Naive thymus-derived CD8-positive, alpha-beta T cell (primary cell): ENCODE measurements at places on chromosomes 3 and 15.

GRCh38 chr15:50055332-50055731, 63.7 kb downstream of the ATP8B4 start:
- H3K36me3 ChIP-seq: no peaks in the 10 kb centered on the region
- no peak overlapping the region for H3K4me3 ChIP-seq
- H3K27ac ChIP-seq: no peak overlapping the region
- DNase-seq: no peak

- H3K4me1 ChIP-seq: peaks cover 37% of the 10 kb centered on the region
- no peak overlapping the region for H3K27ac ChIP-seq
- no peaks in the 10 kb centered on the region for H3K36me3 ChIP-seq
- DNase-seq: no peak
- peaks cover 83% of the 10 kb centered on the region for H3K27me3 ChIP-seq
Measured at GRCh38 chr15:52800828-52801747, 11.0 kb upstream of the ONECUT1 start.

DNA sequence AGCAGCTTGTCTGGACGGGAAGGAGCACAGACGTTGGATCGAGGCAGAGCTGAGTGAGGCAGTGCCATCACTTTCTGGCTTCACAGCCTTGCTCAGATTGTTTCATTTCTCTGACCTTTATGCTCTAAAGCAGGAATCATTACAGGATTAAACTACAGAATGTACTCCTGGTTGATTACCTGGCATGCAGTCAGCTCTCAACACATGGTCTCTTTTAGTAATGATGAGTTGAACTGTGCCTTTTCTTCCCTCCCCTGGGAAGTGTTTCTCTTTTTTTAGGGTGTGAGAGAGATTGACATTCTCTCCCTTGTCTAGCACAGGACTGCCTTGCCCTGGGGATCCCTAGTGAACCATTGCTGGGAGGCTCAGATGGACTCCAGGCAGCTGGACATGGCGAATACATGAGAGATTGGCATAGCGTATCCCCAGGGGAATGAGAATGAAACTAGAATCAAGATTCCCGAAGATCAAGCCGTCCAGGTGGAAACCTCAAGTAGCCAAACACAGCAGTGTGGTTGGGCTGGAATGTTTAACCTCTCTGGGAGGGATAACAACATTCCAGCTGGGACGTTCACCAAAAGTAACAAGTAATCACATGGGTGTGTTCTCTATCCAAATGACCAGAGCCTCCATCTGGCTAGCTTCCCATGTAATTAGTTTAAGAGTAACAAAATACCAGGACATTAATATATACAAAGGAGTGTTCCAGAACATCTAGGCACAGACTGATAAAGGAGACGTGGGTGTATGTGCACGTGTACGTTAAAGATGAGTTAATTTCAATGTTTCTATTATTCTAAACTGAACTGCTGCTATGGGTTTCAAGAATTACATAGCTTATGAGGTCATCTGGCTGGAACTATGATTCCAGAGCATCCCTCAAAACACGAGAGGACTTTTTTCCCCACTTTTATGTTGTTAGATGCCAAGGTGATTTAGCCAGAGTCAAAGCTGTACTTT, 118.6 kb upstream of the NR2E3 start:
- H3K27ac ChIP-seq: no peak overlapping the region
- no peak for DNase-seq
- H3K36me3 ChIP-seq: no peaks in the 10 kb centered on the region
- H3K4me3 ChIP-seq: no peak overlapping the region

DNA sequence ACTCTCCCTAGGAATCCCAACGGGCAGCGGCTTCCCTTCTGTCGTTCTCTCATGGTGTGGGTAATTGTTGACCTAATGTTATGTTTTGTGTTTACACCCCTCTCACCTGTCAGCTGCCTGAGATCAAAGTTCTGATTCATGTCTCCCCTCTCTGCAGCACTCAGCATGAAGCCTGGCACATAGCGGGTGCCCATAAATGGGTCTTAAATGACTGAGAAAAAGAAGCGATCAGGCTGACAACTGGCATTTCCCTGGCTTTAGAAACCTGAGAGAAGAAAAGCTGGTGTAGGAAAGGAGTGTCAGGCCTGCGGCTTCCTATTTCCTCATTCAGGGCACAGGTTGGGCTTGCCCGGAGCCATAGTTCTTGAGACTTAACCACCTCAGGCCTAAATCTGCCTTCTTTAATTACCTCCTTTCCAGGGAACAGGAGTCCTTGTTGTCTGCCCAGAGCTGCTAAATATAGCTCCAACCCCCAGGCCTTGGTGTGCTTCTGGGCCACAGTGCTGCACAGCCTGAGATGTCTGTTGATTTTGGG, 31.8 kb downstream of the LPP start:
- no peaks in the 10 kb centered on the region for H3K36me3 ChIP-seq
- H3K4me1 ChIP-seq: peaks cover 25% of the 10 kb centered on the region
- no peaks in the 10 kb centered on the region for H3K27me3 ChIP-seq

- peaks cover 3% of the 10 kb centered on the region for H3K4me1 ChIP-seq
- DNase-seq: no peak
- H3K27ac ChIP-seq: no peak overlapping the region
- H3K27me3 ChIP-seq: peaks cover 21% of the 10 kb centered on the region
- no peak overlapping the region for H3K4me3 ChIP-seq
Measured at GRCh38 chr15:29677871-29678461, 144.3 kb downstream of the TJP1 start.

DNA sequence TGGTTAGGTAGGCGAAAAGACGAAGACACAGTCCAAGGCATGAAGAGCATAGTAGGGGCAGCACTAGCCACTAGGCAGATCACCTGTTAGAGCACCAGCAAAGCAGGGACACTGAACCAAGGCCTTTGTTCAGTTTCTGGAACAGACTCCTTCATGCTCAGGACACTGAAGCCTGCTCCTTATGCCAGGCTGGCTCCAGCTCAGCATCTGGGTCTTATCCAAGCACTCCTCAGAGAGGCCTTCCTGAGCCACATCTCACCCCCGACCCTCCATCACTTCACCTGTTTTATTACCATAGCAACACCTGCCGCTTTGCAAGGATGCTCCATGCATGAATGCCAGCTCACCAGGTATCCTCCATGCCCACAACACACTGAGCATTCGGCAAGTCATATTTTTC, 206.3 kb upstream of the CHRNA7 start:
- H3K4me3 ChIP-seq: no peak overlapping the region
- DNase-seq: no peak
- H3K27me3 ChIP-seq: peaks cover 13% of the 10 kb centered on the region
- no peaks in the 10 kb centered on the region for H3K36me3 ChIP-seq

- H3K4me3 ChIP-seq: no peak overlapping the region
- H3K4me1 ChIP-seq: no peaks in the 10 kb centered on the region
- H3K36me3 ChIP-seq: no peaks in the 10 kb centered on the region
Measured at GRCh38 chr3:87548271-87548670, 271.9 kb upstream of the POU1F1 start.

DNA sequence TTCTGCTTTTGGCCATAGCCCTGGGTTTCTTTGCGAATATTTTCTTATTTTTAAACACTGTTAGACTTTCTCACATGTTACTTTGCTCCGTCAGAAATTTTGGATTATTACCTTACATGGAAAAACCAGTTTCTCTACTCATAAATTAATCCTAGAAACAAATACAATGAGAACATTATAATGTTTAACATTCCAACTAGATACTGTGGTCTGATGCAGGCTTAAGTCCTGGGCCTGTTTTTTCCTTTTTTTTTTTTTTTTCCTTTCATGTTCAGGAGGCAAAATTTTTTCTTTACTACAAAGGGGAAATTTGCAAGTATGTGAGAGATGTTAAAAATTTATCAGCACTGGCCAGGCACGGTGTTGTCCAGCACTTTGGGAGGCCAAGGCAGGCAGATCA, 28.9 kb downstream of the POPDC2 start:
- H3K27me3 ChIP-seq: peaks cover 2% of the 10 kb centered on the region
- no peak overlapping the region for H3K4me3 ChIP-seq
- H3K36me3 ChIP-seq: no peaks in the 10 kb centered on the region
- no peak for DNase-seq
- H3K4me1 ChIP-seq: peaks cover 7% of the 10 kb centered on the region

DNA sequence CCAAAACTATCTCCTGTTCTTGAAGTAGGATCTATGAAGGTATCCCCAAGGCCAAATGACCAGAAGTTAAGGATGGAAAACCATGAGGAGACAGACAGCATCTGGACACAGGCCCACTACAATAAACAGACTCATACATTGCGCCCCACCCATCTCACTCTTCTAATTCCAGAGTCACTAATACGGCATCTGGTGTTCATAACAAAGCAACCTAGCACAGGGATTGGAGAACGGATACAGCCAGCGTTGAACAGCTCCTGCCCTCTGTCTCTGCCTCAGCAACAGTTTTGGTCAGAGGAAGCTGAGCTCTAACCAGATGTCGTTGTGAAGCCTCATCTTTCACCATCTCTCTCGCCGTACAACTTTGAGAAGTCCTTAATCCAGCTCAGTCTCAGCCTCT, 44.5 kb upstream of the CCDC80 start:
- no peak overlapping the region for H3K27ac ChIP-seq
- no peak overlapping the region for H3K4me3 ChIP-seq
- H3K27me3 ChIP-seq: no peaks in the 10 kb centered on the region
- DNase-seq: no peak
- H3K4me1 ChIP-seq: no peaks in the 10 kb centered on the region
- H3K36me3 ChIP-seq: no peaks in the 10 kb centered on the region

- H3K27ac ChIP-seq: no peak overlapping the region
- no peaks in the 10 kb centered on the region for H3K27me3 ChIP-seq
- no peaks in the 10 kb centered on the region for H3K36me3 ChIP-seq
- H3K4me1 ChIP-seq: no peaks in the 10 kb centered on the region
Measured at GRCh38 chr3:183911763-183912506, 27.3 kb upstream of the PARL start.

- DNase-seq: no peak
- H3K27ac ChIP-seq: no peak overlapping the region
- H3K4me1 ChIP-seq: no peaks in the 10 kb centered on the region
- no peak overlapping the region for H3K4me3 ChIP-seq
- no peaks in the 10 kb centered on the region for H3K36me3 ChIP-seq
Measured at GRCh38 chr3:46729038-46729437, 11.4 kb upstream of the PRSS50 start.

GRCh38 chr3:14789640-14790285, 29.0 kb upstream of the FGD5 start:
- peaks cover 15% of the 10 kb centered on the region for H3K27me3 ChIP-seq
- DNase-seq: no peak
- no peak overlapping the region for H3K27ac ChIP-seq

DNA sequence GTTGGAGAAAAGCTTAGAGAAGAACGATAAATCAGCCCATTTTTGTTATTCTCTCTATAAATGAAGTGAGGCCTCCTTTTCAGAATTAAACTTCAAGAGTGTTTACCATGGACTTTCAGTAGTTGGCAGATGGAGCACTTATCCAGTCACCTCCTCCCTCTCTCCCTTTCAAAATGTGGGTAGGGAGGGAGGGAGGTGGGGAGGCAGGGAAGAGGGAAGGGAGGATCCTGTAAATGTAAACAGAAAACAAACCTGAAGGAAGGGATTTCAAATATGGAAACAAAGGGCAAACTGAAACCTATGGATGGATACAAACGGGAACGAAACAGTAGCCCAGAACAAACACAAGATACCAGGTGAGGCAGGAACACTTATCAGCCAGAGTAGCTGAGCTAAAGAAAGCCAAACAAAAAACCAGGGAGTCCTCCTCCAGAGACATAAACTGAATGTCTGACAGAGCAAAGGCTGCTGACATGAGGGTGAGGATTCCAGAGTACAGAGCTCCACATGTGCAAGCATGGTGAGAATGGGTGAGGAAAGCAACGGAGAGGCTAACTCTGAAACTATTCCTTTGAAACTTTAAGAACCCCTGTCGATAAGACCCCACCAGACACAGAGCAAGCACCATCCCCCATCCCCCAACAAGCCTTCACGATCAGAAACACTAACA, 41.0 kb upstream of the GP5 start:
- DNase-seq: no peak
- no peaks in the 10 kb centered on the region for H3K4me1 ChIP-seq
- peak overlapping the region; percentile 15 for H3K27ac ChIP-seq
- H3K4me3 ChIP-seq: no peak overlapping the region

DNA sequence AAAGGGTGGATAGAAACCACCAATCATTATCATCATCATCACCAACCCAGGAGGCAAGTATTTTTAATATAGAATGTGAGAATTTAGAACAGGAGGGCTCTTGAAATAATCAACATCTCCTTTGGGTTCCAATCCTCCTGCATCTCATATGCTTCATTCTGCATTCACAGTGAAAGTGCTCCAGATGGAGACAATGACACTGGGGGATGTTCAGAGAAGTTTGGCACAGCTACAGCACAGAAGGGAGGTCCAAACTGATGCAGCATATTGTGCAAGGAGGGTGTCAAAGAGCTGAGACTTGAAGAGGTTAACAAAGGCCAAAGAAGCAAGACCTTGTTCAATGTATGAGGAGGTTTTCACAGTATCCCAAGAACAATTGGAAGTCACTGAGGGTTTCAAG, 767.1 kb downstream of the NTRK3 start:
- no peak for DNase-seq
- no peaks in the 10 kb centered on the region for H3K36me3 ChIP-seq
- H3K4me3 ChIP-seq: no peak overlapping the region
- H3K4me1 ChIP-seq: no peaks in the 10 kb centered on the region

GRCh38 chr15:38487378-38487777, 33.5 kb downstream of the FAM98B start:
- H3K27ac ChIP-seq: peak overlapping the region; percentile 60
- peaks cover 29% of the 10 kb centered on the region for H3K4me1 ChIP-seq
- peak overlapping the region; percentile 9 for H3K4me3 ChIP-seq
- no peaks in the 10 kb centered on the region for H3K27me3 ChIP-seq
- no peak for DNase-seq

DNA sequence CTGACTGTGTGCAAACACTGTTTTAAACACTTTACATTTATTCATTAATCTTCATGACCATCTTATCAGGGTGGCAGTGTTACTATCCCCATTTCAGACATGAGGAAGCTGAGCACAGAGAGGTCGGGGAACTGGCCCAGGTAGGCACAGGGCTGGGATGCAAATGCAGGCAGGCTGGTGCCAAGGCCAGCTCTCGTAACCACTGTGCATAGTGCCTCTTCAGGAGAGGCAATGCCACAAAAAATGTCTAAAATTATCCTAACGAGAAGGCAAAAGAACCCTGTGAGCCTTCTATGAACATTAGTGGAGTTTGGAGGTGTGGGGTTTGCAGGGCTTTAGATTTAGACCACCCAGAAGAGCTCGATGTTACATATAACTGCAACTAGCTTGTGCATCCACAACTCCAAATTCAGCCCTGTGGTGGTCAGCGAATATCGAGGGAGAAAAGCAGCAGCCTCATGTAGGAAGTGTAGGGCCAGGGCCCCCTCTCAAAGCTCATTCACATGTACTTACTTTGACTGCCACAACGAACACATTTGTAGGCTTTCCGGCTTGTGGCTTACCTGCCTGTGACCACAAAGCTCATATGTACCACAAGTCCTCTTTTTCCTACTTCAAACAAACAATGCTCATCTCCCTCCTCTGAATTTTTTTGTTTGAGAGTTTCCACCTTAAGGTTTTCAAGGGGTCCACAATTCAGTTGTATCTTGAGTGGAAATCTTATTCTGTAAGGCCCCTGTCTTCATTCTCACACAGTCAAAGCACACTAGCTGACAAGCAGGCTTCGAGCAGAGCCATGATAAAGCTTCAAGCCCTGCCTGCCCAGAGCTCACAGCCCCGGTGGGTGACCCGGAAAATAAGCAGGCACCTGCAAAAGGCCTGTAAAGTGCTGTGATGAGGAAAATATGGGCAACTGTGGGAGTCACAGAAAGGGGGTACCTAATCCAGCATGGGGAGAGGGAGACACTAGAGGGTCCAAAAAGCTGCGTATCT, 722.9 kb upstream of the CFAP20DC start:
- peak overlapping the region; percentile 75 for H3K4me3 ChIP-seq
- peaks cover 45% of the 10 kb centered on the region for H3K4me1 ChIP-seq
- DNase-seq: peak; percentile 46
- no peak overlapping the region for H3K27ac ChIP-seq

- DNase-seq: no peak
- peak overlapping the region; percentile 86 for H3K27ac ChIP-seq
- H3K36me3 ChIP-seq: no peaks in the 10 kb centered on the region
- H3K27me3 ChIP-seq: no peaks in the 10 kb centered on the region
- peaks cover 79% of the 10 kb centered on the region for H3K4me1 ChIP-seq
Measured at GRCh38 chr3:56887402-56888025, 85.8 kb upstream of the ARHGEF3 start.
